ENCODE measurements at places on chromosomes 6 and 20.

GRCh38 chr6:138873191-138873590 lies 77.3 kb downstream of the ECT2L start:
- no peak for DNase-seq

- DNase-seq = no peak
Observed at GRCh38 chr6:143689852-143690251, 12.1 kb downstream of the PHACTR2 start.

DNA sequence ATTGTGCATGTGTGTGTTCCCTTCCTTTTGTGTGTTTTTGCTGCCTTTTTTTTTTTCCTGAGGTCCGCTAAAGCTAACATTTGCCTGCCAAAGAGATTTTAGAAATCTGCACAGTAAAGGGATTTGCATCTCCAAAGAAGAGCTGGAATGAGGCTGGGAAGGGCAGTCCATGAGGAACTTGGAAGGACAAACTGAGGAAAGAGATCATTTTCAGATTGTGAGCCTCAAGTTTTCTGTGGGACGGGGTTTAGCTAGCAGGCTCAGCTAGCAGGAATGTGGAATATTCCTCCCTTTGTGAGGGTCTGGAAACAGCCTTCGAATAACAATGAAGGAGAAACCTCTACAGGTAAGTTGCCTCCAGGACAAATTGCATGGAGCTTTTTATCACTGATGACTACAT lies 3.8 kb downstream of the INSM1 start:
- DNase-seq = no peak

DNA sequence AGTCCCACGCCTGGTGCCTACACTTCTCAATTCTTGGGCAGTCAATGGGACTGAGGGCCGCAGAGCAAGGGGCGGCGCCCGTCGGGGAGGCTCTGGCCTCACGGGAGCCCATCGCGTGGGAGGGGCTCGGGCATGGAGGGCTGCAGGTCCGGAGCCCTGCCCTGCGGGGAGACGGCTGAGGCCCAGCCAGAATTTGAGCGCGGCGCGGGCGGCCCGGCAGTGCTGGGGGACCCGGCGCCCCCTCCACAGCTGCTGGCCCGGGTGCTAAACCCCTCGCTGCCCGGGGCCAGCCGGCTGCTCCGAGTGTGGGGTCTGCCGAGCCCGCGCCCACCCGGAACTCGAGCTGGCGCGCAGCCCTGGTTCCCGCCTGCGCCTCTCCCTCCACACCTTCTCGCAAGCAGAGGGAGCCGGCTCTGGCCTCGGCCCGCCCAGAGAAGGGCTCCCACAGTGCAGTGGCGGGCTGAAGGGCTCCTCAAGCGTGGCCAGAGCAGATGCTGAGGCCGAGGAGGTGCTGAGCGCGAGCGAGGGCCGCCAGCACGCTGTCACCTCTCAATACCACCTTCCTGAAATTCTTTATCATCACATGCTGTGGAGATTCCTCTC lies 58.5 kb downstream of the BAK1 start:
- DNase-seq = no peak

- no peak for DNase-seq
Observed at GRCh38 chr6:56477241-56477640, 165.4 kb downstream of the DST start.

- DNase-seq = no peak
Observed at GRCh38 chr6:37441651-37442050, 8.6 kb downstream of the CMTR1 start.

DNA sequence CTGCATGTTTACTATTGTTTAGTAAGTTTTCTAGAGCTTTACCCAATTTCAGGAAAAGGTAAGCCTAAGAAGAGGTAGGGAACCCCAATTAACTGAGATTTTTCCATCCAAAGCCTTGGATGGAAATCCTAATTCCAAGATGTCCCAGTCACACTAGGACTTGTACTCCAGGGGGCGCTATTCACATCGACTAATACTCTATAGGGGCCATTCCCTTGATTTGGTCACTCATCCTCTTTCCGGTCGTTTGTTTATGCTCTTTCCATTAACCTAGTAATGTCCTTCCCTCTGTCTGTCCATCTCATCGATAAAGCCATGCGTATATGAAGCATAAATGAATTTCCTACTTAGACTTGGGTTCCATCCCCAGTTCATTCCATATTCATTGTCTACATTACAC lies 80.8 kb upstream of the FUCA2 start:
- no peak for DNase-seq

DNA sequence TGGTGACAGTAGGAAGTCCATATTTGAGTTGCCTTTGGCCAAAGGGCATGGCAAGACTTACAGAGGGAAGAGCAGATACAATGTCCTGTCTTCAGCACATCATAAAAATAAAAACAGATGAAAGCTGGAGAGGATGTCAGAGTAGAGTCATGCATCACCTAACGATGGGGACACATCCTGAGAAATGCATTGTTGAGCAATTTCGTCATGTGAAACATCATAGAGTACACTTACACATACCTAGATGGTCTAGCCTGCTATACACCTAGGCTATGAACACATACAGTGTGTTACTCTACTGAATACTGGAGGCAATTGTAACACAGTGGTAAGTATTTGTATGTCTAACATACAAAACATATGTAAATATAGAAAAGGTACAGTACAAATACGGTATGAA lies 75.6 kb downstream of the VEGFA start:
- DNase-seq = no peak

DNA sequence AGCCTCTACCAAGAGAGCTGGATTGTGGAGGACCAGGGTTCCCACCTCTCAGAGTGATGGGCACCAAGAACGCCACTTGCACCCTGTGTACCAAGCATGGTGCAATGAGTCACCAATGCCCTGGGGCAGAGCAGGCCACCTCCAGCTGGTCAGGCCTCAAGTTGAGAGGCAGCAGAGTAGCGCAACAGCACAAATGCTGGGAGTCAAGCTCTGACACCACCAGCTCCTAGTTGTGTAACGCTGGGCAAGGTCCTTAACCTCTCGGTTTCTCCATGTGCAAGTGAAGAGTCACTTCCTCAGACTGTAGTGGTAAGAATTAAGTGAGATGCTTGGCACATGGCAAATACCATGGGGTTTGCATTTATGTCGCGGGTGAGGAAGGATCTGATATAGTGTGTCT lies 25.6 kb downstream of the GFOD1 start:
- no peak for DNase-seq

GRCh38 chr6:98847416-98847778 lies 13.0 kb downstream of the POU3F2 start:
- no peak for DNase-seq

GRCh38 chr6:105588123-105588710 lies 185.3 kb upstream of the PREP start:
- DNase-seq = no peak

GRCh38 chr20:63653041-63653973 lies at the start of gene STMN3:
Gene STMN3 (minus strand): TSS chr20:63653424. CDS start chr20:63653345, 79 bp downstream.
- DNase-seq = peak; percentile 91

GRCh38 chr6:83722876-83723275 lies 14.0 kb upstream of the SNAP91 start:
- no peak for DNase-seq

- DNase-seq = no peak
Observed at GRCh38 chr6:3678946-3679345, 72.6 kb downstream of the PXDC1 start.

DNA sequence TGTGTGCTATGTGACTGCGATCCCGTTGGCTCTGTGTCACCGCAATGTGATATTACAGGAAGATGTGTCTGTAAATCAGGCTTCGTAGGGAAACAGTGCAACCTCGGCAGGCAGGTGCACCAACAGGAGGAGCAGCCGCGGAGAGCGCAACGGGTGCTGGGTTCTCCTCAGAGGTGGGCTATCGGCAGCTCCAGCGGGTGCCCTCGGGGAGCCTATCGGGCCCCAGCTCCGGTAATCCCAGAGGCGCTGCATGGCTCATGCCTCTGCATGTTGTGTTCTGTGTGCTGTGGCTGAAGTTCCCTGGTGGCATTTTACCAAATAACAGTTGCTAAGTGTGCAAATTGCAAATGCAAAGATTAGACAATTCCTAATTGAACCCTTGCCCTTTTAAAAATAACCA lies 409.9 kb downstream of the LAMA2 start:
- DNase-seq = no peak

DNA sequence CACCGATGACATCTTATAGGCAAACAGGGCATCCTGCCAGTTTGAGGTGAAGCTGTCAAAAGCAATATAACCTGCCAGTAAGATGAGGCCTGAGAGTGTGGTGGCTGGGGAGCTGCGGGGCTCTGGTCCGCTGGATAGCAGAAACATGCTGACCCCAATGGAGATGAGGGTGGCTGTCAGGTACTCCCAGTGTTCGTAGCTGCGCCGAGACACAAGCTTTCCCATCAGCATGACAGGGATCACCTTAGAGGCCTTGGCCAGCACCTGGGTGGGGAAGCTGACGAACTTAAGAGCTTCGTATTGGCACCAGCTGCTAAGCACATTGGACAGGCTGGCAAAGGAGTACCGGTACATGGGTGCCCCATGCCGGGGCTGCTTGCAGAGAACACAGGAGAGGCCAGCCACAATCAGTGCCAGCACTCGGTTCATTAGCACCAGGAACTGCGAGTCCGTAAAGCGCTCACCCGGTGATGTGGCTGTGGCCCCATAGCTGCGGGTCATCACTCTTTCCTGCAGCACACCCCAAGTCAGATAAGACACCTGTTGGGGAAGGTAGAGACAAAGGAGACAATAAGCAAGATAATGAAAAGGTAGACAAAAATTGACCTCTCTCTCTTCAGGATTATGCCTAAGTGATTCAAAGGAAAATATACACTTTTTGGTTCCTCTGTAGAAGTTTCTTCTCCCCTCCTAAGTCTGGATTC lies 2.1 kb downstream of the SLC35B2 start:
- DNase-seq = peak; percentile 23

- DNase-seq = no peak
Observed at GRCh38 chr6:92723390-92723931, 695.9 kb downstream of the EPHA7 start.

- DNase-seq = no peak
Observed at GRCh38 chr6:155872961-155873360, 417.3 kb upstream of the NOX3 start.

DNA sequence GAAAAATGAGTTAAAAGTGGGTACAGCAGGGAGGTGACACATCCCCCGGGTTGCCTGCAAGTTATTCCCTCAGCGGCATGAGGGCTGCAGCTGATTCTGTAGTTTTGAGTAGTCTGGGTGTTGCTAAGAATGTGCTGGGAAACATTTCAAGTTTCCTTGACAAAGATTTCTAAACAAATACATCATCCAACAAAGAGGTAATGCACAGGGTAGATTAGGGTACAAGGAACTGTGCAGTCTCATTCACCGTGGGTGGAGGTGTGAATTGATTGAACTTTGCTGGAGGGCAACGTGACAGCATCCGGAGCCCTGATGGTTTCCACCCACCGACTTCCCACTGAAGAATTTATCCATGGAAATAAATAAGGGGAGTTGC lies 21.8 kb downstream of the CASS4 start:
- DNase-seq = no peak

DNA sequence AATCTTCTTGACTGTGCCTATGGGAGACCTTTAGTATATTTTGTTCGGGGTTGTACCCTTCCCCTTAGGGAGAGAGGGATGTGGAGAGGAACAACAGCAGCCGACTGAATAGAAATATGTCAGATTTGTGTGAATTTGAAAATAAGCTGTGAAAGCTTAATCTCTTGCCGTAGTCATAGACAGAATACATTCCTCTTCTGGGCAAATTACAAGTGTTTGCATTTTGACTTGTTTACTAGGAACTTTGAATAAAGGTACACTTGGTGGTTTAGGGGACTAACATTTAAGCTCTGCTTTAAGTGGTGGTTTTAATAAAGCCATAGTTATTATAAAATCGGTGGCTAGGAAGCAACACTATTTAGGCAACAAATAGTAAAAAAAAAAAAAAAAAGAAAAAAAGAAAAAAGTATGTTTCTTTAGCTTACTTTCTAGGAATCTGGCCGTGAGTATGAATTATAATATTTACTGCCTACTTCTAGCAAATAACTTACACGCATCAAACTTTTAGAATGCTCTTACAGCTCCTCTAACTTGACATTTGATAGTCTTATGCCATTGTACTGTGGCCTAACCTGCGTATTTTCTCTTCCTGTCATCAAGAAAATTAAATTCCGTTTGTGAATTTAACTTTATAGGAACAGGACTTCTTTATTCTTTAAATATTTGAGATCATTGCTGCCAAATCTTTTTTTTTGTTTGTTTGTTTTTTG lies 65.1 kb downstream of the ZBTB2 start:
- no peak for DNase-seq

- DNase-seq = no peak
Observed at GRCh38 chr20:62475027-62475771, 596 bp downstream of the GATA5 start.

DNA sequence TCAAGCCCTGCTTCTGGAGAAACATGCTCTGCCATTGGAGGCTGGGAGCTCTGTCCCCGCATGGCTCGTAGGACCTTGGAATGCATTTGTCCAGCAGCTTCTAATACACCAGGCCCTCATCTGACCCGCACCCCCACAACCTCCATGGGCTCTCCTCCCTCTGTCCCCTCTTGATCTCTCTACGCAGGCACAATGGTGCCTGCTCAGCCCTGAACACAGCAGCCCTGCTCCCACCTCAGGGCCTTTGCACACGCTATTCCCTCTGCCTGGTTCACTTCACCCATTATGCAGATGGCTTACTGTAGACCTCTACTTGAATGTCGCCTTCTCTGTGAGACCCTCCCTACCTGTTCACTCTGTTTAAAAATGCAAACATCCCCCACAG lies 27.0 kb upstream of the PTGIS start:
- DNase-seq = no peak

DNA sequence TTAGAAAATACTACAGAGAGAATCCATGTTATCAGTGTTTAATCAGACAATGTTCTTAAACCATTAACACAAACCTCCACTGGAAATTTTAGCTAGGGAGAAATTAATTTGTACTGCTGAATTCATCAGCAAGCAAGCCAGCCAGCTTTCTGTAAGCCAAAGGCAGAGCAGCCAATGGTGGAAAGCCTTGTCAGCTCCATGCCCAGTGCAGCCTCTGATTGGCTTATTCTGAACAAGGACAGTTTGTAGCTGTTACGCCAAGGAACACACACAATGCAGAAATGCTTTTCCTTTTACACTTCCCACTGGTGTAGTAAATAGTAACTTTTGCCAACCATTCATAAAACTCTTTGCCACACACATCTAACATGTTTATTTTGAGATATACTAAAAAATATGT lies 265.0 kb downstream of the TENT5A start:
- no peak for DNase-seq

- no peak for DNase-seq
Observed at GRCh38 chr6:130326496-130326895, 39.3 kb upstream of the TMEM200A start.

GRCh38 chr20:31560094-31560745 lies 44.9 kb upstream of the ID1 start:
- peak; percentile 75 for DNase-seq

All from RPMI8226 (cell line).